ENCODE measurements at places on chromosomes 4 and X.

DNA sequence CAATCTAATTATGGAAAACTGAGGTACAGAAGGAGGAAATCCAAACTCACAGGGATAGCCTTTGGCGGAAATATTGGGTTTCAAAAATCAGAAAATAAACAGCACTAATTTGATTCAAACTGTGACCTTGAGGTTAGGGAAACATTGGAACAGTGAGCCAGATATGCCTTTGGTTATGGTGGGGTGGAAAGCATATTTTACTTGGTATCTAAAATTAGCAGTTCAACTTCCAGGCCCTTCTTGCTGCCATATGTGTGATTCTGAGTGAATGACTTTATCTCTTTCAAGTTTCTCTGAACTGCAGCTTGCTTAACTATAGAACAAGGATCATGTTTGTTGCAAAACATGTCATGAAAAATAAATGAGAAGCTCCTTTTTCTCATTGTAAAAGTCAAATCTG, 240.9 kb upstream of the VEGFC start:
- DNase-seq, result no peak

- no peak for DNase-seq
Observed at GRCh38 chr4:144820011-144820727, 174.2 kb downstream of the HHIP start.

GRCh38 chrX:41381685-41382084, 47.7 kb downstream of the DDX3X start:
- peak; percentile 99 for DNase-seq

GRCh38 chrX:7889680-7890079, 37.5 kb downstream of the PNPLA4 start:
- DNase-seq, result peak; percentile 31

DNA sequence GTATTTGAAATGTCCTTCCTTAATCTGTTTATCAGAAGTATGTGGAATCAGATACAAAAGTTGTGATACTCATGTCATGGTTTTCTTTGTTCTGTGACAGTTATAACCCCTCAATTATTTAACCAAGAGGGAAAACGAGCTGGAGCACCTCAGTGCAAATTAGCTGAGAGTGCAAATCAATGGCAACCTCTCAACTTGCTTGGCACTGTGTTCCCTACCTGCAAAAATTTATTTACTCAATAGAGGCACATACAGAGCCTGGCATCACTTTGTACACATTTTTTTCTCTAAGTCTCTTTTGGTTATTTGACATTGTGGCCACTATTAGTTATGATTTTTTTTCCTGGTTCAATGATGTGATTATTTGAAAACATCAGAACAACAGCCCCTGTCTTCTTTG, 186.2 kb downstream of the STIM2 start:
- DNase-seq, result no peak

DNA sequence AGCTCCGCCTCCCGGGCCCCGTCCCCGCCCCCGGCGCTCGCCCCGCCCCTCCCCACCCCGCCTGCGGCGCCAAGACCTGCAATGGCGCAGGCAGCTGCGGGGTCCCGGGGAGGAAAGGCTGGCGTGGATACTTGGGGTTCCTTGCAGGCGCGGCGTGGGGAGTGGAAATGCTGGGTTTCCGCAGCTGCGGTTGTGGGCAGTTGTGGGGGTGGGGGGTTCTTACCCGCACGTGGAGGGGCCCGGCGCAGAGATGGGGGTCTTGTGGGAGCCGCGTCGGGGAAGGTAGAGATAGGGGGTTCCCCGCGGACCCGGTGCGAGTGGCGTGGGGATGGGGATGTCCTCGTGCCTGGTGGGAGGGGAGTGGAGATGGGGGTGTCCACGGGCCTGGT, 680 bp upstream of the ASMTL start:
- DNase-seq, result no peak

DNA sequence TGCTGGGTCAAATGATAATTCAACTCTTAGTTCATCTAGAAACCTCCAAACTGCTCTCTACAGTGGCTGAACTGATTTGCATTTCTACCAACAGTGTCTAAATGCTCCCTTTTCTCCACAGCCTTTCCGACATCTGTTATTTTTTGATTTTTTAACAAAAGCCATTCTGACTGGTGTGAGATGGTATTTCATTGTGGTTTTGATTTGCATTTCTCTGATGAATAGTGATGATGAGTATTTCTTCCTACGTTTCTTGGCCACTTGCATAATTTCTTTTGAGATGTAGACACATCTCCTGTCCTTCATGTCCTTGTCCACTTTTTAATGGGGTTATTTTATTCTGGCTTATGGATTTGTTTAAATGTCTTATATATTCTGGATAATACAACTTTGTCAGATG, 298.2 kb upstream of the ARSJ start:
- DNase-seq, result no peak

DNA sequence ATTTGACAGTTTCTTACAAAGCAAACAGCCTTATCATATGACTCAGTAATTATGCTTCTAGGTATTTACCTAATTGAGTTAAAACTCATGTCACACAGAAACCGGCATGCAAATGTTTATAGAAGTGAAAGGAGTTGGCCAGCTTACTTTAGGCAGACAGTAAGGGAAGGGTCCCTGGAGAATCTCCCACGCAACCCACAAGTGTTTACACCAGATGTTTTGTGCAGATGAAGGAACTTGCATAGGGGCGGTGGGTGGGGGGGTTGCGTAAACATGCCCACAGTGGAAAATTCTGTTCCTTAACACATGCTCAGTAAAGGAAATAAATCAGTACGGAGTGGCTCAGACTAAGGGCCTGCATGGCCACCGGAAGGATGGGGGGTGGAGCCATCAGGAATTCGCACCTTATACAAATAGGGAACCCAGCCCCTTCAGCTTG, 330.5 kb upstream of the AADAT start:
- no peak for DNase-seq

GRCh38 chr4:27233531-27233930, 372.9 kb downstream of the STIM2 start:
- no peak for DNase-seq

- peak; percentile 58 for DNase-seq
Observed at GRCh38 chr4:130336585-130337217, 1240.7 kb downstream of the C4orf33 start.

- no peak for DNase-seq
Observed at GRCh38 chr4:15914736-15915135, 23.8 kb downstream of the FGFBP1 start.

DNA sequence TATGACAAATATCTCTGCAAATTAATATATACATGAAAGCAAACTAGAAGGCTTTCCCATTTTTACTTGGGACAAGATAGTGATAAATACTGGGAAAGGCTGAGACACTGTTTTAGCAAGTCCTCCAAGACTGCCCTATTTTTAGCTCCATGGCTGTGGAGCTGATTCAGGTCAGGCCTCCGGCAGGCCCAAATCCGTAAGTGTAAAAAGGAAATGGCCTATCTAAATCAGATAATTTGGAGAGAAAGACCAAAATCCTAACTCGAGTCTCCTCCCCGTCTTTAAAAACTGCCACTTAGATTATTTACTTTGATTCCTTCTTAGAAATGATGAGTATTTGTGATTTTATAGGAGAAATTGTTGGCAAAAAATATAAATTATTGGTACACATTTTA, 2.9 kb downstream of the OTUD4 start:
- peak; percentile 28 for DNase-seq

DNA sequence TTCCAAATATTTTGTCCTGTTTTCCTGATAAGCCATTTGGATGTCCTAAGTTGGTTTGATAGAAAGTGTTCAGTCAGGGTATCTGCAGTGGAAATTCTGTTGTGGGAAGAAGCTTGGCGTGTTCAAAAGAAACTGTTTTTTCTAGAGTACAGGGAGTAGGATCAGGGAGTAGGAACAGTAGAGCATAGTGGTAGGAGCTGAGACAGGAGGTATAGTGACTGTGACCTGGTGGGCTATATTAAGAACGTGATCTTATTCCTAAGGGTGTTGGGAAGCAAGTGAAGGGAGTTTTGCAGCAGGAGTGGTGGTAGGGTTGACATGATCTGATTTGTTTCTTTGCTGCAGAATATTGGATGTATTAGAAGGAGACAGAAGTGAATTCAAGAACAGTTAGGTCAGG, 348.2 kb downstream of the BMPR1B start:
- DNase-seq, result no peak

- peak; percentile 54 for DNase-seq
Observed at GRCh38 chrX:109384699-109385098, 97.2 kb downstream of the GUCY2F start.

DNA sequence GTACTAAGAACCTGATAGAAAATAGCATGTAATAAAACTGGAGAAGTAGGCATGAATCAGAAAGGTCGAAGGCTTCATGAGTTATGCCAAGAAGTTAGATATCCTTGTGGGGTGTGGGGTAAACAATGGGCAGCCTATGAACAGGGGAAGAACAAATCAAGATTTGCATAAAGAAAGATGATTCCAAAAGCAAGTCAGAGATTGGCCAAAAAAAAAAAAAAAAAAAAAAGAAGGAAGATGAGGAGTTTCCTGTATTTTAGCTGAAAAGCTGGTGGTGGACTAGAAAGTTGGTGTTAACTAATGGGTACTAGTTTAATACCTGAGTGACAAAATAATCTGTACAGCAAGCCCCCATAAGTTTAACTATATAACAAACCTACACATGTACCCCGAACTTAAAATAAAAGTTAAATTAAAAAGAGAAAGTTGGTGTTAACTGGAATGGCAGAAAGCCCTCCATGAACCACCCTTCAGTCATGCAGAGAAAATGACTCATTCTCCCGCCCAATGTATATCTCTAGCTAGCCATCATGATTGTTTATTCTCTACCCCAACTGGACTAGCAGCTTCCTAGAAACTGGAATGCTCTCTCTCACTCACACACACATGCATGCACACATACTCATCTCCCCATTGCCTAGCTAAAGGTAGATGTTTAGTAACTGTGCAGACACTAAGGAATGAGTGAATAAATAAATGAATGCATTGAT, 41.7 kb downstream of the ATP11C start:
- peak; percentile 62 for DNase-seq

GRCh38 chr4:42167709-42168108, 15.3 kb upstream of the BEND4 start:
- no peak for DNase-seq

- DNase-seq, result no peak
Observed at GRCh38 chr4:113627321-113627720, 134.2 kb downstream of the CAMK2D start.

DNA sequence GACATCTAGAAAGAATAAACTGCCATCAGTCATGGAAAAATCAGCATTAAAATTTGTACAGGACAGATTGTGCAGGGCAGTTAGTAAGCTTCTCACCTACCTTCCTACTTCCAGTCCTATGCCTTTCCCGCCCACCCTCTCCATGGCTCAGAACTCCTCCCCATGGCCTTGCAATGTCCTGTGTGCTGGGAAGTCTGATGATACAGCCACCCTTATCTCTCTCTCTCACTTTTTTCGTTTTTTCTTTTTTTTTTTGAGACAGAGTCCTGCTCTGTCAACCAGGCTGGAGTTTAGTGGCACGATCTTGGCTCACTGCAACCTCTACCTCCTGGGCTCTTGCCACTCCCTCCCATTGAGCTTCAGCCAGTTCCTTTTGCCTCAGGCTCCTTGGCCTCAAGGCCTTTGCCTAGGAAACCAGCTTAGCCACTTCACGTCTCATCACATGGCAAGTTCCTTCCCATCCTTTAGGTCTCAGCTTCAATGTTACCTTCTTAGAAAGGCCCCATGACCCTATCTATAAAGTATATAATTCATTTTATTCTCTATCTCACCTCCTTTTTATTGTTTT, 259.7 kb downstream of the NKX6-1 start:
- DNase-seq, result peak; percentile 16

DNA sequence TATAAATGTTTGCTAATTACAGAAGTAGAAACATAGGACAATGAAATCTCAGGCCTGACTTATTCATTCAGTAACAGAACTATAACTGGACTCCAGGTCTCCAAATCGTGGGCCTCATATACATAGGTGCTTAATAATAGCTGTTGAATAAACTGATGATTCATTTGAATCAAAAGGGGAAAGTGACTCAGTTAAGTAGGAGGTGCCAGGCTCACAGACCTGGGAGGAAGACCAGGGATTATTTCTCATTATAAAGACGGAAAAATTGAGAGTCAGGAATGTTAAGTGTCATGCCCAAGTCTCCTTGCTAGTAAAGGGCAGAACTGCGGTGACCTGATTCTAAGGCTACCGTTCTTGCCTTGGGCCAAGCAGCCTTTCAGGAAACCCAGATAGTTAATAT, 131.5 kb downstream of the HS3ST1 start:
- peak; percentile 51 for DNase-seq

GRCh38 chr4:55468724-55469123, 73.0 kb downstream of the TMEM165 start:
- peak; percentile 33 for DNase-seq

GRCh38 chrX:34879886-34880285, 62.7 kb upstream of the FAM47B start:
- DNase-seq, result no peak

GRCh38 chr4:158033416-158034120, 139.3 kb downstream of the GASK1B start:
- DNase-seq, result peak; percentile 21

DNA sequence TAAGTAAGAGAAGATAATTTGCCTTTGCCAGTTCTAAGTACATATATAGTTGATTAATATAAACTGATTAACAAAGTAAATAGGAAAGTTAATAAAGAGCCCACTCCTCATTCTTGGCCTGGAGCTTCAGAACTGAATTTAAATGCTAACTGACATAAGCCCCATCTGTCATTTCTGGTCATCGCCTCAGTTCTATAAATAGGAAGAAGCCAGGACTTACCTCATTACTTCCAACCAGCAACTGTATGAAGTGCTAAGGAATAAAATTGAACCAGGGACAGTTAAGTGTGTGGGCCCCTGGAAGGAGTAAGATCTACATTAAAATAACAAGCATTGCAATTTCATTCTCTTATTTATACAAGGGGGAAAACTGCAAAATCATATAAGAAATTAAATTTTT, 52.0 kb upstream of the PDLIM5 start:
- no peak for DNase-seq

- DNase-seq, result no peak
Observed at GRCh38 chr4:187208651-187209050, 485.0 kb upstream of the FAT1 start.

DNA sequence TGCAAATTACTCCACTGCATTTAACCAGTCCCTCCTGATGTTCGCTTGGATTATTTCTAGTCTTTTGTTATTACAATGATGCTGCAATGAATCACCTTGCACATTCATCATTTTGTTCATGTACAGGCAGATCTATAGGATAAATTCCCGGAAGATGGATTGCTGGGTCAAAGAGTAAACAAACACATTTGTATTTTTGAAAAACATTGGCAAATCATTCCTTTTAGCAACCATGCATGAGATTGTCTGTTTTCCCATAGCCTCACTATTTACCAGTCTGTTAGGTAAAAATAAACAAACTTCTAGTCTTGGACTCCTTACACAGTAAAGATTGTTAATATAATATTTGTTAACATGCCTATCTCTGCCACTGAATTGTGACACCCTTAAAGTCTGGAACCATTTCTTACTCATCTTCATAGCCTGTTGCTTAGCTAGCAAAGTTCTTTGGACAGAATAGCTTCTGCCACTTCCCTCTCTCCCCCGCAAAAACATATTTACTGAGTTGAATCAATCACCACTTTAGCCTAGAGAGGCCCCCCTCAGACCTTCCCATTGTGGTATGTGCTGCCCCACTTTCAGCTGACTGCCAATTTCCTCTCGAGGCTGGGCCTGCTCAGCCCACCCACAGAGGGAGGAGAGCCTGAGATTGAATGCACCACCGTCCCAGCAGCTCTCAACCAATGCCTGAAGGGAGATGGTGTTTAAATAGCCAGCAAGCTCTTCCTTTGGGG, 108.4 kb upstream of the ATXN3L start:
- peak; percentile 96 for DNase-seq
